ENCODE measurements at places on chromosomes 1 and 21.

GRCh38 chr1:67818725-67819301, 14.5 kb downstream of the GNG12 start:
- no peak for DNase-seq

DNA sequence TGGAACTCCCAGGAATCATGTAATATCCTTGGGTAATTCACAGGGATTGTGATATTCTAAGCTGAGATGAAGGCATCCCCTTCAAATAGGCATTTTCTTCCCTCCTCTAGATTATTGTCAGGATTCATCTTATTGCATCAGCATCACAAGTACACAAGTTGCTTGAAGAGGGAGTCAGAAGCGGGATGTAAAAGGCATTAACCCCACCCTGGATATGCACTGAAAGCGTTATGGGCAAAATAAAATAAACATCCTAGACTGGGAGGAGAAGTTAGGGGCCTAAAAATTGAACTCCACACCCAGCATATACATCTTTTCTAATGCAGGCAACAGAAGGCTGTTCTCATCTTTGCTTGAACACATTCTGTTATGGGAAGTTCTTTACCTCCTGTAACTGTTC, 381.2 kb downstream of the SETD4 start:
- DNase-seq, result no peak

DNA sequence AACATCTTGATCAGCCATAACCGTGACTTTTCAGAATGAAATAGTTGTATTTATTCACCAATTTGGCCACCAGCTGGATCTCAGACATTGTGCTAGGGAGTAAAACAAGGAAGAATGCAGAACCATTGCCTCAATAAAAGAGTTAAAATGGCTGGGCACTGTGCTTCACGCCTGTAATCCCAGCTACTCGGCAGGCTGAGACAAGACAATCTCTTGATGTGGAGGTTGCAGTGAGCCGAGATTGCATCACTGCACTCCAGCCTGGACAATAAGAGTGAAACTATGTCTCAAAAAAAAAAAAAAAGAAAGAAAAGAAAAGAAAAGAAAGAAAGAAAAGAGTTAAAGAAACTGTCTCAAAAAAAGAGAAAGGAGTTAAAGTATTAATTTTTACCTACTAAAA, 199.5 kb downstream of the TPR start:
- no peak for DNase-seq

- peak; percentile 62 for DNase-seq
These were observed 9.9 kb upstream of the NPHP4 start for GRCh38 chr1:6001992-6002576.

- no peak for DNase-seq
These were observed 64.7 kb upstream of the LPGAT1 start for GRCh38 chr1:211895126-211895759.

GRCh38 chr1:228783418-228784040, 48.2 kb downstream of the RHOU start:
- no peak for DNase-seq

DNA sequence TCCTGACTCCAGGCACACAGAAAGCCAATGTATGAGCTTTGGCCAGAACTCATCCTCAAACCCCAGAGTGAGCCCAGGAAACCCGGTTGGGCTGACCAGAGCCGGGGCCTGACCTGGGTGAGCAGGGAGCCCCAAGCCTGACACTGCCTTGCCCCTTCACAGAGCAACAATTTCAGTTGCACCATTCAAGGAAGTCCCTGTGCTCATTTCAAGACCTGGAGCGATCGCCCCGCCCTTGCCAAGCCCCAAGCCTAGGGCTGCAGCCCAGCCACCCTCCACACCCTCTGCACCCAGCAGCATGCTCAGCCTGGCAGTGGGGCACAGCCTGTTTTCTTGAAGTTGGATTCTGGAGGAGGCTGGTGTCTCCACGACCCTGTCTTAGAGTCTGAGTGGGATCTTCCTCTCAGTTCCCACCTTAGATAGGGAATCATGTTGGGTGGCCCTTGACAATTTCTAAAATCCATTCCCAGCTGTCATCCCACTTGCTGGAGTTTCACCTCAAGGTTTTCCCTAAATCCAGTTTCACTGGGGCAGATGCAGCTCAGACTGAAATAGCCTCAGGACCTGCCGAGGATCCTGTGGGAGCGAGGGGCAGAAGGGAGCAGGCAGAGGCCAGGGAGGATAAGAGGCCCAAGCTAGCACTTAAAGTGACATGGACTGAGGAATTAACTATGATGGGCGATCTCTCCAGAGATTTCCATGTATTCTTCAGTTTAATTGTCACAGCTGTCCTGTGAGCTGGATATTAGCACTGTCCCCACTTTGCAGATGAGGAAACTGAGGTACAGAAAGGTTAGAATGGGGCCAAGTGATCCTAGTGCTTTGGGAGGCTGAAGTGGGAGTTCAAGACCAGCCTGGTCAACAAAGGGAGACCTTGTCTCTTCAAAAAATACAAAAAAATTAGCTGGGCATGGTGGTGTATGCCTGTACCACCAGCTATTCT, 2.5 kb downstream of the NBL1 start:
- no peak for DNase-seq

GRCh38 chr1:219223496-219223895, 49.8 kb downstream of the LYPLAL1 start:
- DNase-seq, result no peak

GRCh38 chr1:228804640-228805413, 69.5 kb downstream of the RHOU start:
- DNase-seq, result peak; percentile 72

DNA sequence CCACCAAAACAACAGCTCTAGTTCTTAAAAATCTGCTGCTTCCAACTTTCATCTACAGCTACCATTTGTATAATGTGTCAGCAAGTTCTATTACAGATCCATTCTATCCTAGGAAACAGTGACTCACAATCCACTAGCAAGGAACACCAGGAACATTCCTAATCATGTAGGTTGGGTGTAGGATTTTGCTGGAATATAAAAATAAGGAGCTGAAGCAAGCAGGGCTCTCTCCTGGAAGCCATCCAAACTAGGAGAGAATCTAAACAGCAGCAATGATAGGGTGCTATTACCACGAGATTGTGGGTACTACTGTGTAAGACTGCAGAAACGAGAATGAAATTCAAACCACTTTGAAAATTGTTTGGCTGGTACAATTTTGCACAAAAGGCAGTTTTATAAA, 135.0 kb downstream of the PTPN14 start:
- no peak for DNase-seq

GRCh38 chr1:78722947-78723346, 73.3 kb downstream of the IFI44 start:
- DNase-seq, result no peak

DNA sequence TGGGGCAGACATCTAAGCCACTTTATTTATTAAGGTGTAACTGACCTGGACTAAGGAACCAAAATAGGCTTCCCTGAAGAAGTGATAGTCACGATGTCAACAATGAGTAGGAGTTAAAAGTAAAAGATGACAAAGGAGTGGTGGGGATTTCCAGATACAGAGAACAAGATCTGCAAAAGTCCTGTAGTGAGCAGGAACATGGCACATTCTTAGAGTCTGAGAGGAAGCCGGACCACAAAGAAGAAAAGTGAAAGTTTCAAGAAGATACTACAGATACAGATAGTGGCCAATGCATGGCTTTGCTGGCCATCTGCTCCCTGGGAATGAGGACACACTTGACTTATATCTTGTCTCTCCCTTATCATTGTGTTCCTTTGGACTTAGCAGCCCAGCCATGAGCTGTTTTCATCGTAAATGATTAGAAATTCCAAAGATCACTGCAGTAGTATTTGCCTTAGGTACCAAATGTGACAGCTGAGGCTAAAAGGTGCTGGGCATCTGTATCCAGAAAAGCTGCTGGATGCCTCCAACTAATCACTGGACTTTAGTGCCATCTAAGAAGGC, 302.4 kb upstream of the NR5A2 start:
- DNase-seq, result no peak

GRCh38 chr1:178727014-178727895, 2.2 kb downstream of the RALGPS2 start:
- no peak for DNase-seq

DNA sequence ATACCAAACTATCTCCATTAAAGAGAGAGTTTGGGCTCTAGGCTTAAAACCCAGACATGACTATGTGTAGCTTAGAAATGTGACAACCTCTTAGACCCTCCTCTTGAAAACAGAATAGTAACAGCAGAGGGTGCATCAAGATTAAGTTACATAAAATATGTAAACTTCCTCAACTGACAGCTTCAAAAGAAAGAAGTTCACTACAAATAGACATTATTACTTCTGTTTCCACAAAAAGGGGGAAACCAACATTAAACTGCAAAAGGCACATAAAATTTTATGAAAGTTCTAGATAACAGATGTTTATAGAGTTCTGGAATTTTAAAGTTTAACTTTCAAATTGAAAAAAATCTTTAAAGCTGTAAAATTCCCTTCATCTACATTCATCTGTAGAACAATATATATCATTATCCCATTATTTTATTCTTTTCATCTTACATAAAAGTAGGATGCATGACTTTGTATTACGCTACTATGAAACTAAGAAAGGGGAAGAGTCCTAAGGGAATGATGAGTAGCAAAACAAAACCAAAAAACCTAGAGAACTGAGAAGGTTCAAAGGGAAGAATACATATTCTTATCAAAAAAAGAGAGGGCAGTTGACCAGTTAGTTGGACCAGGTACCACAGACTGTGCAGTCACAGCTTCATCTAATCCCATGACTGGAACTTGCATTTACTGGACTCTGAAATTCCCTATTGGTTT, 177.0 kb downstream of the SIPA1L2 start:
- DNase-seq, result no peak

DNA sequence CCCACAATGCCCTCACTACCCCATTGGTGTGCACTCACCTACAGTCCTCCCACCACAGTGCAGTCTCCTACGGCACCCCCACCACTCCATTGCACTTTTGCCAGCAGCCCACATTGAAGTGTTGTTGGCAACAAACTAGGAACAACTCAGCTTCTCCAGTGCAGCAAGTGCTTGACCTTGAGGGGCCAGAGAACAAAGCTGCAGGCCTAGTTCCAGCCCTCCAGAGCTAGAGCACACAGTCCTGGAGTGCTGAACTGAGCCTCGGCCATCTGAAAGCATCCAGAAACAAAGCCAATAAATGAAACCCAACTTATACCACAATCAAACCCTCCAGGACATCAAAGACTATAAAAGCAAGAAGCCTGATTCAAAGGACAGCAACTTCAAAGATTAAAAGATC, 129.9 kb downstream of the C1orf94 start:
- no peak for DNase-seq

GRCh38 chr1:20216574-20216973, 30.3 kb upstream of the PLA2G2C start:
- no peak for DNase-seq

DNA sequence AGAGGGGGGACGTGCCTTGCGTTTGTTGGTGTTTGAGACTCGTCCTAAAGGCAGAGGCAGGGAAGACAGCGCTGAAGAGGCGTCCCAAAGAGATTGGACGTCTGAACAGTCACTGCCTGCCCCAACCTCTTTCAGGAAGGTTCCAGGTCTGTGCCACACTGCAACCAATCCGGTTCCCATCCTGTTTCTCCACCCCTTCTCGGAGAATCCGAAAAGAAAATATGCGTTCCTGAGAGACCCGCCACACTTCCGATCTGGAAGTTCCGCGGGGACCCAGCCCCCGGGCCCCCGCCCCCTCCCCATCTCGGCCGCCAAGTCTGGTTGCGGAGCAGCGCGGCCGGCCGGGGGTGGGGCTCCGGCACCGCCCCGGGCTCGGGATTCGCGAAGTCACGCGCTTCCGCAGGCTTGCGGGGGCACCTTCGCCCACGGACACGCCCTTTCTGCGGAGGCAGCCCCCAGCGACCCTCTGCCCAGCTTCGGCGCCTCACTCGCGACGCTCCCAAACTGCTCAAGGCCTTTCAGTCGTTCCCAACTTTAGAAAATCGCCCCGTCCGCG, 124.5 kb upstream of the DPYD start:
- DNase-seq, result peak; percentile 61

DNA sequence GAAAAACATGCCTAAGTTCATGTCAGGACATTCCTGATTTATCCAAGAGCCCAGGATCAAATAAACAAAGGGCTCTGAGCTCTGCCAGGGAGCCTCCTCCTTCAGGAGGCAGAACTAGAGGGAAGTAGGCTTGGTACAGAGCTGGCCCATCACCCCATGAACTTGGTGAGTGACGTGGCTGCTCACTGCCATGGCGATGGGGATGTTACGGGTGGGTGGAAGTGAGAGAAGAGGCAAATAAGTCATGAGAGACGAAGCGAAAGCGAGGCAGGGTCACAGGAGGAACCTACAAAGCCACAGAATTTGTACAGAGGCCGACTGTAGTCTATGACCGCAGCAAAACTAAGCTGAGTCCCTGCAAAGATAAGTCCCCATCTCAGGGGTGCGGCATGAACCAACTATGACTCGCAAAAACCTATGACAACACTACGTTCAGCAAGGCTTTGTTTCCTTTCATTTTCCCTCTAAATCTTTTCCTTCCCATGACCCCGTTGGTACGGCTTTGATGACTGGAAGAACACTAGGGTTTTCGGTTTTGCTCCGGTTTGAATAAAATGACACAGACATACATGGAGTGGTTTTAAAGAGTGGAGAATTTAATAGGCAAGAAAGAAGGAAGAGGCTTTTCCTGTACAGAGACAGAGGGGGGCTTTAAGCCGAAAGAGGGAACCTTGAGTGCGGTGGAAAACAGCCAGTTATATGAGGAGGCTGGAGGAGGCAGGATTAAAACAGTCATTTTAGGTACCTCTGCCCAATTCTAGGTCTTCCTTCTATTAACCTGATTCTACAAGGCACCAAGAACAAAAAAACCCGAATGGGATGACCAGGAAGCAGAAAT, 74.1 kb downstream of the CD46 start:
- DNase-seq, result peak; percentile 92

DNA sequence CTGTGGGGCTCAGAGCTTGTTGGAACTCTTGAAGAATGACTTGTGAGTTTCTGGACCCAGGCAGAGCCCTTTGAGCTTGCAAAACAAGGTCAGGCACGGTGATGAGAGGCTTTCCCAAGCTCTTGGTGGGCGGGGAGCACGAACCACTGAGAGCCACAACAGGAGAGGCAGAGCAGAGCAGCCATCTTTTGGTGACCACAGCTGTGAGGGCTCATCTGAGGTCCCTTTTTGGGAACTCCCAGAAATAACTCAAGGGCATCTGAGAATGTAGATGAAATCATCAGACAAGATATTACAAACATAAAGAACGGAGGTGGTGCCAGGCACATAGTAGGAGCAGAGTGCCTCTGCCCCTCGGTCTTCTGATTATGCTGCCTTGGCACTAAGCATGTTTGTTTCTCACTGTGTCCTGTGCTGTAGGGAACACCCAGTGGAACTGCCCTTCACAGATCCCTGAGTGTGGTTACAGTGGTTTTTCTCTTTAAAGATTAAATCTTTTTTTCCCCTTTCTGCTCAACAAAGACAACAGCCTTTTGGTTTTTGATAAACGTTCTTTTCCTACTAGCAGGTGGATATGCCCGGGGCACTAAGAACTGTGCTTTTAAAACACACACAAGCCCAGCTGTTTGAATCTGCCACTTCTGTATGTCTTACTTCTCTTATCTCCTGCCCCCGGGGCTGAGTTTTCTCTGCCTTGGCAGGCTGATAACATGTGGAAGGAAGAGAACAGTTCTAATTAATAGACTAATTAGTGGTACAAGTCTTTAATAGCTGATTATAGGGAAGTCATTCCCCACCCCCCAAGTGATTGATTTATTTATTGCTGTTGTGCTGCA, 37.7 kb downstream of the CD34 start:
- DNase-seq, result peak; percentile 75

- no peak for DNase-seq
These were observed 89.3 kb downstream of the EPHB2 start for GRCh38 chr1:22799971-22800370.

All from activated effector memory CD4-positive, alpha-beta T cell treated with anti-CD3 and anti-CD28 coated beads, Interleukin-2, amount 50 U/mL, for 16 hours (primary cell).